GM18507 (cell line): ENCODE measurements at places on chromosomes 6 and 20.

- DNase-seq, result no peak
Observed at GRCh38 chr6:119720160-119720559, 370.6 kb upstream of the MAN1A1 start.

DNA sequence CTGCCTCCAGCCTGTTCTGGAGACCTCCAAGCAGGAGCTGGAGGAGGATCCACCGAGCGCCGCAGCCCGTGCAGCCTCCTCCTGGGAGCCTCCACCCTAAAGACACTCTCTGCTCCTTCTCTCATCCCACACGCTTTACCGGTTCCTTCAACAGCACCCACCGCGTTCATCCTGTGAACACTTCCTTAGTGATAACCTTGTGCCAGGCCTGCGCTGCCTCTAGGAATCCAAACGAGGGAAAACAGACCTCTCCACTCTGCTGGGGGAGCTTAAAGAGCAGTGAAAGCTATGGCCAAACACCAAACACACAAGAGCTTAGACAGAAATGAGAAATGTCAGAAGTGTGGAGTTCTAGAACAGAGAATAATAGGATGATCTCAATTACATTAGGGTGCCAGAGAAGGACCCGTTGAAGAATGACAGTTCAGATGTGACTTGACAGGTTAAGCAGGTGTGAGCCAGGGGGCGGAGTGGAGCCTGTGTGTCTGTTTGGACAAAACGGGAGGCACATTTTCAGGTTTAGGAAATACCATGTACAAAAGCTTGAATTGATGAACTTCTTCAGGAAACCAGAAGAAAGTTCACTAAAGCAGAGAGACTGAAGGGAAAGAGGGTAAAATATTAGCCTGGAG lies 28.5 kb upstream of the HLA-DRB5 start:
- no peak for DNase-seq

DNA sequence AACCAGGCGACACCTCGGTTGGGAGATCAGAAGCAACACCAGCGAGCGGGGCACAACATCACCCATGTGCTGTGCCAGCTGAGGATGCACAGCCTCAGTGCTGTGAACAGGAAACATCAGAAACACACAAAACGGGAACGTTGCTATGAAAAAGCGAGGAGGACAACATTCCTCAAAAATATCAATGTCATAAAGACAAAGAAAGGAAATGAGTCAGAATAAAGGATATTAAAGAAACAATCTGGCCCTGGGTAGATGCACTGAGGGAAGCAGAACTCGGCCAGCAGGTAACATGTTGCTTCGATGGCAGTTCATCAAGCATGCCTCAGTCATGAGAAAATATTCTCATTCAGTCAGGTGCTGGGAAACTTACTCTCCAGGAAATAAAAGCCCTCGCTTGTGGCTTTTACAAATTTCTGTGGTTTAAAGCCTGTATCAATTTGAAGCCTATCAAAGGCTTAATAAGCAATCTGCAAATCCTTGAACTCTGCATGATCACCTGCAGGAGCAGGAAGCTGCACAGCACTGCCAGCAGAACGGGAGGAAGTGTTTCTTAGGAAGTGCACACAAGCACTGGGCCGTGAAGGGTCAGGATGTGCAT lies 77.5 kb downstream of the GINS1 start:
- DNase-seq, result no peak

DNA sequence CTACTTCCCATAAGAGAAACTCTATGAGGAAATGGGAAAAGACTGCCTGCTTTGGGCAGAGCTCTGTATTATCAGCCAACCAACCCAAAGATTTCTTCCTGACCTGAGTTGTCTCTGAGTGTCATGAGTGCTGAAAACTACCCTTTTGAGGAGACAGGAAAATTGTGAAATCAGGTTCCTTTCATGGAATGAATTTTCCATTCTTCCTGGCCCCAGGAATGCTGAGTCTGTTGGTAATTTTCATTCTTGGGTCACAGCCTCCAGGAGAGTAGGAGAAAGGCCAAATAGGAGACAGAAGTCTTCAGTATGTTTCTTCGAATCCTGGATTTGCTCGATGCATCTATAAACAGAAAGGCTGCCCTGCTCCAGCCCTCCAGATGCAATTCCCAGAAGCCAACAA lies 53.6 kb downstream of the SCML4 start:
- DNase-seq, result no peak

- no peak for DNase-seq
Observed at GRCh38 chr6:35742842-35743241, 6.0 kb downstream of the ARMC12 start.
